ENCODE measurements at places on chromosomes 16 and 17. TPM values are rescaled to one million over a fixed set of nuclear protein-coding genes. Genes with fewer than 3 reads are reported as not detected.

ACSM5 gene
- not detected for total RNA-seq

CDH15 gene
- 0.77 TPM for total RNA-seq

NTN1 gene
- total RNA-seq: 0.34 TPM

CMTM4 gene
- 28.0 TPM for total RNA-seq

Data from melanocyte of skin (primary cell).